ENCODE measurements at places on chromosomes 7 and 10.

- DNase-seq = no peak
Measured at GRCh38 chr7:11786186-11786585, 45.8 kb downstream of the THSD7A start.

GRCh38 chr7:33642312-33642711, 263.0 kb upstream of the BMPER start:
- DNase-seq = no peak

- no peak for DNase-seq
Measured at GRCh38 chr7:146004805-146005204, 111.8 kb upstream of the CNTNAP2 start.

- DNase-seq = no peak
Measured at GRCh38 chr7:120735791-120736190, 122.2 kb downstream of the TSPAN12 start.

- no peak for DNase-seq
Measured at GRCh38 chr7:94432817-94433216, 38.1 kb downstream of the COL1A2 start.

DNA sequence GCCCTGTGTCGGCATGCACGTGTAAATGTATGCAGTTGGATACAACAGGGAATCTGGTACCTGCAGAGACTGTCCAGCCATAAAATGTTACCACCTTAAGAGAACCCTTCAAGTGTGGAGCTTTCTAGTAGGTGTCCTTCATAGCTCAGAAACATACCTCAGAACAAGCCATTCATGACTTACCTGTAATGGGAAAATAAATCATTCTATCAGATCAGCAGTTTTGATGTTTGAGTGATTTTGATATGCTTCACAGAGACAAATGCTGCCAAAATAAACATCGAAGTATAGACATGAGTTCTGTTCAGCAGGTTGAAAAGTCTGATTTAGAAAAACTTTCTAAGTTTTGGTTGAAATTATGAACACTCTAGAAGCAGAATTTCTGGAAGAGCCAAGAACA, 33.5 kb upstream of the UMAD1 start:
- DNase-seq = no peak

GRCh38 chr7:45721686-45722598, 147.8 kb downstream of the ADCY1 start:
- no peak for DNase-seq

DNA sequence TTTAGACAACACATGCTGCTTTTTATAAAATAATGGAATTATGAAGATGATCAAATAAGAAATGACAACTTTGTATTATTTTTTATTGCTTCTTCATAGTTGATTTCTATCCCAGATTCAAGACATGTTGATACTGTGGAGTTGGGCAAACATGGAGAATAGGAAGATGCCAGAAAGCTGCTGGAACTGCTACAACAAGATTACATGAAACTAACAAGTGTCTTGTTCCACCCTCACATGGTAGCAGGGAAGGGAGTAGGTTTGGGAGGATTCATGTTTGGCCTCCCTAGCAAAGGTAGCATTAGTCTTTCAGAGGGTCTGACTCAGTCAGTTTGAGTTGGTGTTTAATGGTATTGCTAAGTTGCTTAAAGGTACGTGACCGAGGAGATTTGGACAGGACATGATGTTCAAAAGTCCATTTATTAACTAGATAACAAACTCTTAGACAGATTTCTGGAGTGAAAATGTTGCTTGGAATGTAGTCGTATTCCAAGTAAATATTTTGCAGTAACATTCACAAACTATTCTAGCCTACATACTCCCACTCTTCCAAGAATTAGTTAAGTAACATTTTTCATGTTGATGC, 33.1 kb downstream of the PRR15 start:
- DNase-seq = no peak

DNA sequence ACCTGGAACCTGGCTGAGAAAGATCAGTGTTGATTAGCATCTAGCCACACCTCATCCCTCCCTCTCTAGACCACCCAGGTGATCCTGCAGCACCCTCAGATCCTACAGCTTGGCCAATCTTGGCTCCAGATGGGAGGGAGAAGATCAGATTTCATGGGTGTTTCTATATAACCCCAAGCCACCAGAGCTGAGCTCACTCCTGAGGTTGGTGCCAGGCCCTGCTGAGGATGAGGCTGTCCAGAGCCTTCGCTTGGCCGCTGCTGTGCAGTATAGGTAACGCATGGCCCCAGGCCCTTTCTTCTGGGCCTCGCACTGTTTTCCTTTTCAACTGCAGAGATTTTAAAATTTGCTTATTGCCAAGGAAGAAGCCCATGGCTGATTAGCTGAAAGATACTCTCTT, 27.0 kb downstream of the C10orf120 start:
- DNase-seq = no peak

- DNase-seq = no peak
Measured at GRCh38 chr10:18980089-18980629, 68.4 kb upstream of the MALRD1 start.

DNA sequence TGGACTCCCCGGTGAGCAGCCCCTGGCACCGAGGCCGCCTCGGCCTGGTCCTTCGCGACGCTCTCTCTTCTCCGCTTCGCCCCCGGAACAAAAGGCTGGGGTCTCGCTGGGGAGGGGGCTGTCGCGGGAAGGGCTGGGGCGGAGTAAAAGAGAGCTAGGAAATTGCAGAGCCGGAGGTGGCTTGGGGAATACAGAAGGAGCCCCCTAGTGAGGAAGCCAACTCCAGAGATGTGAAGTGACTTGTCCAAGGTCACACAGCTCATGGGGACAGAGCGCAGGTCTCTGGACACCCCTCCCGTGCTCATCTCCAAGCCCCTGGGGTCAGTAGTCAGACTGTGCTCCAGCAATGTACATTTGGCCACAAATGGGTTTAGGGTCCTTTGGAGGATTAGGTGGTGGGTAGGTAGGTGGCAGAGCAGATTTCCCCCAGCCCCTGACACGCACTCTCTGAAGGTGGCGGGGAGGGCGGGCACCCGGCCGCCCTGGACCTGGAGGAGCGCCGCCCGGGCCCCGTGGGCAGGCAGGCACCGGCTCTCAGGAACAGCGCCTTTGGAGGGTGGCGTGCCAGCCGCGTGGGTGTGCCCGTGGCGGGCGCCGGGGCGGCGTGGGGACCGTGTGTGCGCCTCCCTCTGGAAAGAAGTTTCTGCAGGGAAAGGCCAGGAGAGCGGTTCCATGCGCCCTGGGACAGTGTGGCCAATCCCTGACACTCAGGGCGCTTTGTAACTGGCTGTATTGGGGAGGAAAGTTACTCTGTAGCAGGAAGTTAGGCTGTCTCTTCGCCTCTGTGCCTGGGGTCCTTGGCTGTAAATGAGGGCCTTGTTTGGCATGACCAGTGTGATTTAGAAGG, 910 bp downstream of the WIPF3 start:
- no peak for DNase-seq

GRCh38 chr7:106022193-106022821, 59.2 kb downstream of the CDHR3 start:
- DNase-seq = peak; percentile 31

GRCh38 chr7:45915606-45916005, 5.5 kb downstream of the IGFBP3 start:
- DNase-seq = no peak

DNA sequence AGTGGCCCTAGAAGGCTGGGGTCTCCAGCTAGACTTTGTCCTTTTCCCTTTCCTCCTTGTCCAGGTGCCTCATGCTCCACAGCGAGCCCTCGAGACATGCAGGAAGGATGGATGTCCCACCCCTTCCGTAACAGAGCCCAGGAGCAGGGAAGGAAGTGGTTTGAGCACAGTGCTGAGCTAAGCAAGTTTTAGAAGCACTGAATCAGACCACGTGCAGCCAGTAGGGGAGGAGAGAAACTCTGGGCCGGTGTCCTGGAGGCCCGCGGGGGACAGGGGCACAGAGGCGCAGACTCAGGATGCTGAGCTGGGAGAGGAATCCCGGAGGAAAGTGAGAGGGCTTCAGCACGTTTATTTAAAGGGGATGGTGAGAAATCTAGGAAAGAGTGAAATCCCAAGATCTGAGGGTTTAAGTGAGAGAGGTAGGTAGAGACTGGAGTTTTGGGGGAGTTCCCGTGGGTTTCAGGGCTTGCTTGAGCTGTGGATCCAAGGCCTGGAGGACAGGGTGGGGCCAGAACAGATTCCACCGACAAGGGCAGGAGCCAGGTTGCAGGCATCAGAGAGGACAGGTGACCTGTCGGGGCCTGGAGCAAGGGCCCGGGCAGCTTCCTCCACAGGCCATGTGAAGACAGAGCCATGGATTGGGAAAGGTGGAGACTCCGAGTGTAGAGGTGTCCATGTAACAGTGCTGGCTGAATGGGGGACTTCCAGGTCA, 4.4 kb upstream of the IRF5 start:
- no peak for DNase-seq

DNA sequence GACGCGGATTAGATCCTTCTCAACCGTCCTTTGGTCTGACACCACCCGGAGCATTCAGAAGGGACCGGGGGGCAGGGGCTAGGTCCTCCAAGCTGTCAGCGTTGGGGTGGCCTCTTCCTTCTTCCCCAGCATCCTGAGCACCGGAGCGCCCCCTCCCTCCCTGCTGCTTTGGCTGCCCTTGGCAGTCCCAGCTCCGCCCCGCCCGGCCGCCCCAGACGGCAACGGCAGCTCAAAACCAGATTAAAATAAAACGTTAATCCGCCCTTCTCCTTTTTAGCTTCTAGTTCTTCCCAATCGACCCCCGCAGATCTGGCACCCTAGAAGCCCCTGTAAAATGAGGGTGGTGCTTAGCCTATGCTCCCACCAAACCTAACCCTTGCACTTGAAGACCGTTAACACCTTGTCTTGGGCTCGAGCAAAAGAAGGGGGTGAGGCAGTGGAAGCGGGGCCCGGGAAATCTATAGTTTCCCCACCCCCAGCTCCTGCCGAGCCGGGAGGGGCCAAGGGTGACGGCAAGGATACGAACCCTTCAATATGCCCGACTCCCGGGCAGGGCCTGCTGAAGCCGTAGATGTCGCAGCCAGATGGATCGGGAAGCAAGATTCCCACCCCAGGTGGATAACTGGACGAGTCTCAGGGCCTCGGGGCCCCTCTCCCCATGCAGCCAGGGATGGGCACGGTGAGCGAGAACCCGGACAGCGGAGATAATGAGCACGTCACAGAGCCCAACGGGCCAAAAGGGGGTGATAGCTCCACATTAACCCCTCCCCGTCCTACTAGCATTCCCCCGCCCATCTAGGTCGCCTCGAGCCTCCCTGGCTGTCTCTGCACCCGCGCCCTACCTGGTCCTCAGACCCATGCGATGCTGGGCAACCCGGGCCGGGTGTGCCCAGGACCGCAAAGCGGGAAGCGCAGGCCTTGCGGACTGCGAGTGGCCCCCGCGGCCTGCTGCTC, 169.7 kb downstream of the NRF1 start:
- peak; percentile 36 for DNase-seq

- no peak for DNase-seq
Measured at GRCh38 chr7:124924906-124925305, 4.7 kb downstream of the POT1 start.

DNA sequence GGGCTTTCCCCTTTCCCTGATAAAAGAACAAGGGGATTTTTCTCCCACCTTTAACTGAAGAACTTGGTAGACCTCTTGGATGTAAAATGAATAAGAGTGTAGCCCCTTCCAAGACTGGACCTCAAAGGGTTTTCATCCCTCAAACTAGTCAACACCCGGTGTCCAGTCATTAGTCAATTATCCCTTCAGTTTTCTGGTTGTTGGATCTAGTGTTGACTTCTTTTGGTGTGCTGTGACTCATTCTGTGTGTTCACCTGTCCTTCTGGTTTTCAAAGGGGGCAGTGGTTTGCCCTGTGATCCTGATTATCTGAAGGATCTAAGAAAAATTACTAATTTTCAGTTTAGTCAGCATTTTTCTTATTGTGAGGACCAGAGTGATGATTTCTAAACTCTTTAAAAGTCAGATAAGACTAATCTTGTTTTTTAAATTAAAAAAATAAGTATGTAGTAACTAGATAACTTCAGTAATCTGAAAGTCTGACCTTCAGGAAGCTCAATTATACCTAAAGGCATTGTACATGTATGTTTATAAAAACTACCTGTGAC, 583.5 kb downstream of the CNTNAP2 start:
- no peak for DNase-seq

DNA sequence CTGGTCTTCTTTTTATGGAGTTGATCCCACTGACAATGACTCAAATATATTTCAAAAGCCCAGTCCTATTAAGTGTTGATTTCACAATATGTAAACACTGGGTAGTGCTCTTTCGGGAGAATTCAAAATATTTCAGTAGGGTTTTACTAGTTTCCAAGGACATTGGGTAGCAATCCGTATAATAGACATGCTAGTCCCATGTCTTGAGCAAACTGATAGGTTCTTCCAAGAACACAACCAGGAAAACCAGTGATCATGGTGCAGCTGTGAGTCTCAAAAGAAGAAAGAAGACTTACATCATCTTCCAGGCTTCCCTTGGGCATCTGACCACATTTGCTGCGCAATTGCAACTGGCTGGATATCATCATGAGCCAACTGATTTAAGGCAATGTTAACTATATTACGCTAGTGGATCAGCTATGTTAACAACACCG, 59.3 kb upstream of the APBB1IP start:
- DNase-seq = no peak

- DNase-seq = no peak
Measured at GRCh38 chr7:100111914-100112313, 7.2 kb downstream of the TAF6 start.

GRCh38 chr7:29892231-29892630, 85.9 kb downstream of the WIPF3 start:
- DNase-seq = no peak

GRCh38 chr7:95335093-95335492, 10.8 kb upstream of the PON1 start:
- DNase-seq = no peak

DNA sequence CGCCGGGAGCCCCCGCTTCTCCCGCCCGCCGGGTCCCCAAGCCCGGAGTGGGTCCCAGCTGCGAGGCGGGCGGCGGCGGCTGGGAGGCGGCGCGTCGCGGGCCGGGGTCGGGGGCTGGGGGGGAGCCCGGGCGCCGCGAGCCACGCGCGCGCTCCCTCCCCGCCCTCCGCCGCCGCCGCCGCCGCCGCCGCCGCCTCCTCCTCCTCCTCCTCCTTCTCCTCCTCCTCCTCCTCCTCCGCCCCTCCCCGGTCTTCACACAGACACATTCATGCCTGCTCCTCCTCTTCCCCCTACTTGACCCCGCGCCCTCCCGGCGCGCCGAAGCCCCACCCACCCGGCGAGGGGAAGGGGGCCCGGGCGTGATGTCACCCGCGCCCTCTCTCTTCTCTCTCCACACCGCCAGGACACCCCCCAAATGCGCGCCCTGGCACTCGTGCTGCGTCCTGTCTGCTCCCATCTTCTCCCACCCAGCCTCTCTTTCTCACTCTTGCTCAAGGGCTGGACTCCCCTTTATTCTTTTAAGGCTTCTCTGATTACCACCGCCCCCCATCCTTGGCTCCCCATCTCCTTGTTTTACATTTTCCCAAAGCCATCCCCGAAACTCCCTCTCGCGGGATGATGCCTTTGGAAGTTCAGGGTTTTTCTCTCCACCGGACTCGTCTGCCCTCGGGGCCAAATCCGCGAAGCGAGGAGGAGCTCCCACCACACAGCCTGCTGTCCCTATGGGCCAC, 967 bp upstream of the GLI3 start:
- DNase-seq = no peak

DNA sequence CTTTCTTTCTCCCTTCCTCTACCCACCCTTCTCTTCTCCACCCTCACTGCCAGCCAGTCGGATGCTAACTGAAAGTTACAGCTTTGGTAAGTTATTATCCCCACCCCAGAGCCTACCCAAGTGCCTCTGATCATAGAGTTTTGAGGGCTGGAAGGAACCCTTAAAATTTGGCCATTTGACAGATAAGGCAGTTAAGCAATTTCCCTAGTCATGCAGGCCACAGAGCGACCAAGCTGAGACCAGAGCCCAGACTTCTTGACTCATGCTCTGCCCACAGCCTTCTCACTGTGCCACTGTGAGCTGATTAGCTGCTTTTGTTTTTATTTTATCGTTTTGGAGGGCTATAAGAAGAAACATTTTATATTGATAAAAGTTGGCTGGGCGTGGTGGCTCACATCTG, 17.2 kb downstream of the SAP25 start:
- no peak for DNase-seq
